Forelimb muscle (tissue), 1 donor: ENCODE measurements at places on chromosomes 11 and 22.

DNA sequence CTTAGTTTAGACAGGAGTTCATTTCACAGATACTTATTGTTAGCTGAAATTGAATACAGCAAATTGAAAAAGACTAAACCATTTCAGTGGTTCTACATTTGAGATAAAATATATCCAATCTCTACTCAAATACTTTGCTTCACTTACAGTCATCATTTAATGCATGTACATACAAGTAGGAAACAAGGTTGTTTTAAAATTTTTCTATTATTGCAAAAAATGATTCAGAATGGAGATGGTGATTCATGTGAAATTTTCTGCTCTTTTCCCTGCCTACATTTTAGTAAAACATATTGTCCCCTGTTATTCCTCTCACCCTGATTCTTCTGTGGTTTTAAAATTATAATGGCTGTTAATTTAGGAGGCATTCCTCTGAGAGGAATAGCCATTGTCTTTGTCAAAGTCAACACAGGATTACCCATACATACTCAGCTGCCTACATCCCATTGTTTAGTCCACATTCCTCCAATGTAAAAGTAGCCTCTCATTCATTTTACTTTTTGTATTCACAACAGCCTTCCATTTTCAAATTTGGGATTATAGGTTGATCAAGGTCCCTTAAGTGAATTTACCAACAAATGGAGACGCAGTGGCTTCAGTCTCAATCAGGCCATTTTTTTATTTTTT, 60.1 kb downstream of the TRPC6 start:
- no peak for DNase-seq

- DNase-seq, result no peak
These were observed 77.9 kb upstream of the ALX4 start for GRCh38 chr11:44387825-44388224.

DNA sequence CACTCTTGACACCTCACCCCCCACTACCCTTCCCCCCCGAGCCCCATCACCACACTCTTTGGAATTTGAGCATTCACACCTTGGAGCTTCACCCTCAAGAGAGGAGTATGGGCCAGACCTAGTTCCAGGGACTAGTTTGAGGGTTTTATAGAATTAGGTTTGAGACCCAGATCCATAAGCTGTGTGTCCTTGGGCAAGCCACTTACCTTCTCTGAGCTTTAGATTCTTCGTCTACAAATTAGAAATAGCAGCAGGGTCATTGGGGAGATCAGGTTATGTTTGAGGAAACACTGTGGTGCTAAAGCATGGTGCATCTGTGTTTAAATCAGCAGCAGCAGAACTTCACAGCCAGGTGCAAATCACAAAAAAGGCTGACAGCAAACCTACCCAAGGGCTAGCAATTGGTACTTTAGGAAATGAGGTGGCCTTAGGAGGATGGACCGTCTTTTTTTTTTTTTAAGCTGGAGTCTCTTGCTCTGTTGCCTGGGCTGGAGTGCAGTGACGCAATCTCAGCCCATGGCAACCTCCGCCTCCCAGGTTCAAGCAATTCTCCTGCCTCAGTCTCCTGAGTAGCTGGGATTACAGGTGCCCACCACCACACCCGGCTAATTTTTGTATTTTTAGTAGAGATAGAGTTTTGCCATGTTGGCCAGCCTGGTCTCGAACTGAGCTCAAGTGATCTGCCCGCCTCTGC, 114.8 kb downstream of the MICAL2 start:
- no peak for DNase-seq

- DNase-seq, result no peak
These were observed 2.4 kb downstream of the PRR5 start for GRCh38 chr22:44704159-44705021.

GRCh38 chr11:5197536-5197935, 2.9 kb downstream of the OR51V1 start:
- no peak for DNase-seq

DNA sequence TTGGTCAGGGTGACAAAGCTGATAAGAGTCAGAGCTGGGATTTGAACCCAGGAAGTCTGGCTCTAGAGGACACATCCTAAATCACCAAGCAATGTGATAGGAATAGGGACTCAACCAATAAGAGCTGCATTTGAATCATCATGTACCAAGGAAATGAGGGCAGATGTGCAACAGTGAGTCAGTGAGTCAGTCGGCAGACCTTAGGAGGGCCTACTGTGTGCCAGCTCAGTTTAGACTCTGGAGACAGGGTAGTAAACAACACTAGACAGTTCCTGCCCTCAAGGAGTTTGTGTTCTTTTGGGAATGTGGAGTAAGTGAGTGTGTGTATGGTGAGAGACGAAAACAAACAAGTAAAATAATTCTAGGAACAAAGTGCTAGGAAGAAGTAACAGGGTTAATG, 11.2 kb downstream of the IL10RA start:
- no peak for DNase-seq

DNA sequence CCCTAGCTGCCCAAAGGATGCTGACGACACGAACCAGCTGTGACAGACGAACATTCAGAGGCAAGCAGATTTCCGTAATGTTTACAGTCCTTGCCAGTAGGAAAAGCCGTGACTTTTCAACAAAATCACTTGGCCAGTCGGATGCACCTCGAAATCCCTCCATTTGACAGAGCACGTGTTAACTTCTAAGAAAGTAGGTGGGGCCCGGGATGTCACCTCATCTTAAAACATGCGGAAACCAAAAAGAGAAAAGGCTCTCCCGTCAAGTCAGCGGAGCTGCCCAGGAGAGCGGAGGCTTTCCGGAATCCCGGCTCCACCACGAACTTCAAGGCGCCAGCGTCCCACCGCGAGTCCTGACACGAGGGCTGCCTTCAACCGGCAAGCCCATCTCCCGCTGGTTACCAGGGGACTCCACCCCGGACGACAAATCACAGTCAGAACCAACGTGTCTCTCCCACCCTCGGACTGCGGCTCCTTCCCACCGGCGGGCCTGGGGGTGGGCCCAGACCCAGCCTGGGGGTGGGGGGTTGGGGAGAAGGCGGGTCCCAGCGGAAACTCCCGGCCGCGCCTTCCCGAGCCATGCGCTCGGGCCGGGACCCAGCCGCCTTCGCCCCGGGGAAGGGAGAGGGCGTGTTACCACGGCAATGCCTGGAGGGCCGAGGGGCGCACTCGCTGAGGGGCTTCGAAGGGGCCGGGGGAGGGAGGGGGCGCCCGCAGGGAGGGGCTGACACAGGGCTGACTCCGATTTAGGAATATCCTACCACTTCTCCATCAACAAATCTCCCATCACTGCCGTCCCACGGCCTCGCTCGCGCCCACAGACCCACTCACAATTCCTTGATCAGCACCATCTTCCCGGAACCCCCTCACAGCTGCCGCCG, 475 bp downstream of the PITPNB start:
- peak; percentile 5 for DNase-seq

DNA sequence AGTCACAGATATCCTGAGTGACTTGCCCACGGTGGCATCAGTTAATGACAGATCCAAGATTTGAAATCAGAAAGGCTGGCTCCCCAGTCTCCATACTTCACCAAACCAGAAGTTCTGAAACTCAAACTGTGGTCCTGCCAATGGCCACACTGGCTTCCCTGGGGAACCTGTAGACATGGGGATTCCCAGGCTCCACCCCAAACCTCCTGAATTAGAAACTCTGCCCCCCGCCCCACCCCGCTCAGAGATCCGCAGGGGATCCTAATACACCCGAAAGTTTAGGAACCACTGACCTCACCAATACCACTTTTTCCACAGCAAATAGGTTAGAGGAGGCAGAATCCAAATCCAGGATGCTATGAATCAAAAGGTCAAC, 15.3 kb downstream of the RTN4RL2 start:
- DNase-seq, result no peak

- no peak for DNase-seq
These were observed 97.6 kb downstream of the SLC1A2 start for GRCh38 chr11:35321532-35322317.

DNA sequence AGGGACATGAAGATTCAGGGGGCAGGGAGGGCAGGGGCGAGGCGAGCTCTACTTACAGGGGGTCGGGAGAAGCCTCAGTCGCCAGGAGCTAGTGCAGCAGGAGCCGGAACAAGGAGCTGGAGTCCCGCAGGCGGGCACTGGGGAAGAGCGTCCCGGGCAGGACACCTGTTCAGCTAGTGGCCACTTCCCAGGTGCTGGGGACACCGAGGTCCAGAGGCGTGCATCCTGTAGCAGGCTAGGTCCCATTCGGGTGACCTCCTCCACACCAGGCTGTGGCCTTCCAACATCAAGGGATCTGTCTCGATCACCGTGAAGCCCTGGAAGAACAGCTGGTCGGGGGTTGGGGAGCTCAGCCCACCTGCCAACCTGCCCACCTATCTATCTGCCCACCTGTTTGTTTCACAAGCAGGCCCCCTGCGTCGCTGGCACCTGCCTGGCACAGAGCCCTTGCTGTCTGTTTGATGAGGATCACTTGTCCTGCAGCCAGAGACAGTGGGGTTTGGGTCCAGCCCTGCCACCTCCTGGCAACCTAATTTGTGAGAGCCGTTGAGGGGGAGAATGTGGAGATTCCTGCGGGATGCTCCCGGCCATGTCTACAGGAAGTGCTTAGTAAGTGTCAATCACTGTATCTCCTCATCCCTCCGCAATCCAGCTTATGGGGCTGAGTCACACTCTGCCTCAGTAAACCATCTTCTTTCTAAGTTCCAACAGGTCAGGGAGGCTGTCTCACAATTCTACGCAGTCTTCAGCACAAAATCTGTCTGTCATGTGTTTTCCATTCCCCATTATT, 940.9 kb downstream of the BRD1 start:
- DNase-seq, result no peak

- no peak for DNase-seq
These were observed 65.9 kb upstream of the BIRC3 start for GRCh38 chr11:102251423-102251822.
